ENCODE measurements at places on chromosomes 7 and 10.

DNA sequence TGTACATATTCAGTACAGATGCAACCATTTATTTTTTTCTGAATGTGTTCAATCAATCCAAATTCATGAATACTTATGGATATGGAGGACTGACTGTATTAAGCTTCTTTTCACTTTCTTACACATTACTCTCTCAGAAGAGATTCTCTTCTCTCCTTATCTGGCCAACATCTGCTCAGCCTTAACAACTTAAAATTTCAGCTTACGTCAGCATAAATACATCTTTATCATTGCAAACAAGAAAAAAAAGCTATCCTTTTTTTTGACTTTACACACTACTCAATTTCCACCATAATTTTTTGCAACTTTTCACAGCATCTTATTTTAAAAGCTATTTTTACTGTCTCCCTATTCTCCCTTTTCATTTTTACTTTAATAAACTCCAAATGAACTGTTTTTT lies 80.9 kb upstream of the POT1 start:
- no peak for DNase-seq

GRCh38 chr10:102358712-102359382 lies 36.7 kb upstream of the NFKB2 start:
- DNase-seq = peak; percentile 51

GRCh38 chr10:114724716-114725106 lies 66.6 kb upstream of the ABLIM1 start:
- no peak for DNase-seq

GRCh38 chr7:141452911-141453310 lies 98.3 kb upstream of the AGK start:
- DNase-seq = peak; percentile 81

- no peak for DNase-seq
Measured at GRCh38 chr10:122492999-122493481, 31.7 kb downstream of the HTRA1 start.

DNA sequence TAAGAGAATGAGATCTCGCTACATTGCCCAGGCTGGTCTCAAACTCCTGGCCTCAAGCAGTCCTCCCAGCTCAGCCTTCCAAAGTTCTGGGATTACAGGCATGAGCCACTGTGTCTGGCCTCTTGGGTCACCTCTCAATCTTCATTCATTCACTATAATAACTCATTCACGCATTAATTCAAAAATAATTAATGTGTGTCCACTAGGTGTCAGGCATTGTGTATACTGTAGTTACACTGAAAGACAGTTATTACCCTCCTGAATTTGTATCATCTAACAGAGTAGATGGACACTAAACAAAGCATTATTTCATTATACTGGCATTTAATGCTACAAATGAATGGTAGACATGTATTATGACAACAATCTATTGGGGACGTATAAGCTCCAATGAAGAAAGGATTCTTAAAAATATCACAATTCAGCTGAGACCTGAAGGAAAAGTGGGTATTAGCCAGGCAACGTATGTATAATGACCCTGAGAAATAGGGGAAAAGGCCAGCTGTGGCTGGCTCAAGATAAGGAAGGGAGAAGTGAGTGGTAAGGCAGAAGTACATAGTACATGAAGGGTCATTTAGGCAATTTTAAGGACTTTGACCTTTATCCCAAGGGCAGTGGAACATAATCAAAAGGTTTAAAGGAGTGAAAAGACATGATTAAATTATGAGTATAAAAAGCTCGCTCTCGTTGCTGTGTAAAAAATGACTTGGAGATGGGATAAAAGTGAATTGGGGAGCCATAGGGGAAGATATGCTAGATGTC lies 150.7 kb downstream of the BTAF1 start:
- no peak for DNase-seq

DNA sequence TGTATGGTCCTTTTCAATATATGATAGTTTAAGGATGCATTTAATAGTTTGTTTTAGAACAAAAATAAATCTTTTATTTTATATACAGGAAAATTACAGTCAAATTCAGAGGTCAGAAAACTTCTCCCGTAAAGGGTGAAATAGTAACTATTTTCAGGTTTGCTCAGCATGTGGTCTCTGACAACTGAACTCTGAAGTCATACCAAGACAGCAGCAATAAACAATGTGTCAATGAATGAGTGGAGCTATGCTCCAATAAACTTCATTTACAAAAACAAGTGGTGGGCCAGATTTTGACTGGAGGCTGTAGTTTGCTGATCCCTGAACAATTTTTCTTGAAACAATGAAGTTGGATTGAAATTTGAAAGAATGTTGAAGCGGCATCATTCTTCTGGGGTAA lies 123.6 kb downstream of the ZNF248 start:
- peak; percentile 28 for DNase-seq

- no peak for DNase-seq
Measured at GRCh38 chr7:50415844-50416364, 34.2 kb downstream of the FIGNL1 start.
